ENCODE measurements at places on chromosomes 16 and 17.

DNA sequence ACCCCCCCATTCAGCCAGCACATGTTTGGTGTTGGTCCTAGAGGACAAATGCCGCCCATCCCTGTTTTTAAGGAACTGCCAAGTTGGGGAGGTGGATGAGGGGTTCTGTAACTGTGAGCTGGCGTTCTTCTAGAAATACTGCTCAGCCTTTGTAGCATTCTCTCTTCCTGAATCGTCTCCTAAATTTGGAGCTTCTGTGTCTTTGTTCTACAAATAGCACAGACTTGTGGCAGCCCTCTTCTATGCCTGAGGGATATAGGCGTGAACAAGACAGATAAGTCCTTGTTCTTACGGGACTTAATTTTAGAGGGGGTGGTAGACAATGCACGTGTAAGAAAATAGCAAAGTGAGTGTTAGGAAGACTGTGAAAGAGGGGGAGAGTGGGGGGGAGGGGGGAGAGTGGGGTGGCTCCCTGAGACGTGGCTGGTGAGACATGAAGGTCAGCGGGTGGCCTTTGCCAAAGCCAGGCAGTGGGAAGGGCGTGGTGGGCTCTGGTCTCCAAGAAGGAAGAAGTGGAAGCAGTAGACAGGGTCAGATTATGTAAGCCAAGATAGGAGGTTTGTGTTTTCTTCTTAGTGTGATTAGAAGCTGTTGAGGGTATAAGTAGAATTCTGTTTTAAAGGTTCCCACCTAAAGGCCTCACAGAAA is 9.9 kb downstream of the MFSD11 start:
- H3K4me3 ChIP-seq, result no peak overlapping the region
- H3K4me1 ChIP-seq, result peaks cover 13% of the 10 kb centered on the region
- no peaks in the 10 kb centered on the region for H3K27me3 ChIP-seq
- DNase-seq, result no peak
- no peak overlapping the region for H3K27ac ChIP-seq
- peaks cover 19% of the 10 kb centered on the region for H3K36me3 ChIP-seq

- H3K36me3 ChIP-seq, result no peaks in the 10 kb centered on the region
- H3K27ac ChIP-seq, result peak overlapping the region; percentile 6
- H3K4me3 ChIP-seq, result no peak overlapping the region
- H3K4me1 ChIP-seq, result no peaks in the 10 kb centered on the region
Measured at GRCh38 chr17:27244491-27245223, 49.3 kb upstream of the WSB1 start.

DNA sequence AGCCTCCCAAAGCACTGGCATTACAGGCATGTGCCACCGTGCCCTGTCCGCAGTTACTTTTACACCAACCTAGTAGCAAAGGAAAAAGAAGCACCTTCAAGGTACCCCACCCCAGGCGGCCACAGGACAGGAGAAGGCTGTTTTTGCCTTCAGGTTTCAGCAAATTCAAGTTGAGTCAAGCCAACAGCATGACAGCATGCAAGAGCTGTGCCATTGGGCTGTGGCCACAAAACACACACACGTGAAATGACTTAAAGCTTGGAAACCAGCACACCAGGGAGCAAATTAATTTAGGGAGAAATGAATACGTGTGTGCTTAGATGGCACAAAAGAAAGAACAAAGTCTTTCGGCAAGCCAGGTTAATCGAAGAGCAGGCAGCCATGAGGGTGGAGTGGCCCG is 39.7 kb downstream of the ERCC4 start:
- H3K27me3 ChIP-seq, result no peaks in the 10 kb centered on the region
- no peak overlapping the region for H3K4me3 ChIP-seq
- no peak overlapping the region for H3K27ac ChIP-seq
- H3K4me1 ChIP-seq, result no peaks in the 10 kb centered on the region
- DNase-seq, result no peak

DNA sequence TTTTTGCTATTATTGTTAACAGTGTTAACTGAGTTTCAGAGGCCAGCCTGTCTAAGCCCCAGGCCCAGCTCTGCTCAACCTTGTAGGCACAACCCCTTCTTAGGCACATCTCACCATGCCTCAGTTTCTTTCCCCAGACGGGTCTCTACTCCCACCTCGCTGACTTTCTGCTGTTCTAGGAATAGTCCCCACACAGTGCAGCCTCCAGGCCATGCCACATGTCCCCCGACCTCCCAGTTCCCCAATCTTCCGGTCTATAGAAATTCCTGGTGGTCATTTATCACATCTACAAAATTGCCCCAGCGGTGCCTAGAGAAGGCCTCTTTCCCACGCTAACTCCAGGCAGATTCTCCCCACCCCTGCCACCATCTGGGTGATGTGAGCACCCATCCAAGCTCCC is 34.8 kb downstream of the ADGRG5 start:
- no peak overlapping the region for H3K4me3 ChIP-seq
- H3K36me3 ChIP-seq, result no peaks in the 10 kb centered on the region
- no peak overlapping the region for H3K27ac ChIP-seq
- peaks cover 46% of the 10 kb centered on the region for H3K4me1 ChIP-seq
- DNase-seq, result no peak
- no peaks in the 10 kb centered on the region for H3K27me3 ChIP-seq

DNA sequence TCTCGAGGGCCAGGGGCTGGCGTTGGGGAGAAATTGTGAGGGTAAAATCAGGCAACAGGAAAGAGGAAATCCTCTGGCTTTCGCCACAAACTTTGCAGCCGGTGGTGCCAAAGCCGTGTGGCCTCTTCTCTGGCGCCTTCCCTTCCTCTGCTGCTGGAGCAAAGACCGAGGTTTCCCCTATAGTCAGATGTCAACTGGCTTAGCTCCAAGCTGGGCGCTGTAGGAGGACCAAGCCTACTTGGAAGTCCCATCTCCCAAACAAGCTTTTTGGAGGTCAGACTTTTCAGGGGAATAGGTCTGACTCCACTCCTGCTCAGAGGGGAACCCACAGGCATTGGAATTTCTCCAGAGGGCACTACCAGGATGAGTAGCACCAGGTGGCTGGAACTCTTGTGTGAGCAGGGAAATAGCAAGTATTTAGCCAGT is 5.0 kb downstream of the IGFBP4 start:
- H3K27me3 ChIP-seq, result no peaks in the 10 kb centered on the region
- H3K36me3 ChIP-seq, result no peaks in the 10 kb centered on the region
- DNase-seq, result no peak
- H3K4me1 ChIP-seq, result peaks cover 38% of the 10 kb centered on the region
- H3K4me3 ChIP-seq, result no peak overlapping the region
- no peak overlapping the region for H3K27ac ChIP-seq

All from CD8-positive, alpha-beta memory T cell (primary cell).